ENCODE measurements at places on chromosomes 3 and 15.

GRCh38 chr3:27666272-27666671, 55.9 kb downstream of the EOMES start:
- no peak for DNase-seq

DNA sequence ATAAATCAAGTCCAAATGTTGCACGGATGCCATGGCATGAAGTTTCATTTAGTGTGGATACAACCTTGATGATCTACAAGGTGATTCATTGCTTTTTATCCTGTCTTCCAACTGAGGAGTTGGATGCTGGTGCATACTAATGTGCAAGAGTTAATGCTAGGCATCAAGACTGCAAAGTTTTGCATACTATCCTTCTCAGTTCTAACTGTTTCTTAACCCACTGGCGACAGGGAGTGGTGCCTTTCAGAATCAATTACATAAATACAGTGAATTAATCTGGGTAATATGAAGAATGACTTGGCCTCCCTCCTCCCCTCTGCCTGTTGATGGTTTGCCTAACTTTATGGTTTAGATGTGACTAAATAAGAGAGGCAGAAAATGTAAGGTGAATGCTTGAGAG, 43.5 kb downstream of the KCNAB1 start:
- no peak for DNase-seq

DNA sequence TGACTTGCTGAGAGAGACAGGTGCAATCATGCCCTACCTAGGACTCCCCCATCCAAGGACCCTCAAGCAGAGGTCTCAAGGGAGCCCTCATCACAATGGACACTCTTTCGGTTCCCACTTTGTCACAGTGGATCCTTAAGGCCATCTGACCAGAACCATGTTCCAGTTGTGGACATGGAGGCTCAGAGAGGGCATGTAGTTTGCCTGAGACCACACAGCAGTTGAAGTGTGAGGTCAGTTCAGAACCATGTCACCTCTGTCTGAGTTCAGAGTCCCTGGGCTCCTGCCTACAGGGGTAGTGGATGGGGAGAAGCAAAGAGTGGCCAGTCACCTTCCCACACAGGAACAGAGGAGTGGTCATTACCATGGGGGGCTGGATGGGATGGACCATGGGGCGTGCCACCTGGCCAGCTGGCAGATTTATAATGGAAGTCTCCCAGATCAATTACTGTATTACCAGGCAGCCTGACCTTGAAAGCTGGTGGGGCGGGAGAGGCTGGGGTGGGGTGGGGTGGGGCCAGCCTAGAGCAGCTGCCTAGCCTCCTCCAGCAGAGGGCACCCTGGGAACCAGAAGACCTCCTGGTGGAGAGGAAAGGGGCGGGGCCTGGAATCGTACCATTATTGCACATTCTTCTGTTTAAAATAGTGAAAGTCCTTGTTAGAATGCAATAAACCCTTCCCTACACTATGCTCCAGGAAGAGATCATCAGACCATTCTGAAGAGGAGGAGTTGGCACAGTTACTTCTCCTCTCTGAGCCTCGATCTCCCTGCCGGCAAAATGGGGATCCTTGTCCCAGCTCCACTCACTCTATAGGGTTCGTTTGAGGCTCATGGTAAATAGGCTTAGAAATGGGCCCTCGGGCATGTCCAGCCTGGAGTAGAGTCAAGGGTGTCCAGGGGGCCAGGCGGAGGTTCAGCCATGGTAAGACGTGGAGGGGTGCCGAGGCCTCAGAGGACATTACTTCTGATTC, 26.9 kb upstream of the LINGO1 start:
- no peak for DNase-seq

DNA sequence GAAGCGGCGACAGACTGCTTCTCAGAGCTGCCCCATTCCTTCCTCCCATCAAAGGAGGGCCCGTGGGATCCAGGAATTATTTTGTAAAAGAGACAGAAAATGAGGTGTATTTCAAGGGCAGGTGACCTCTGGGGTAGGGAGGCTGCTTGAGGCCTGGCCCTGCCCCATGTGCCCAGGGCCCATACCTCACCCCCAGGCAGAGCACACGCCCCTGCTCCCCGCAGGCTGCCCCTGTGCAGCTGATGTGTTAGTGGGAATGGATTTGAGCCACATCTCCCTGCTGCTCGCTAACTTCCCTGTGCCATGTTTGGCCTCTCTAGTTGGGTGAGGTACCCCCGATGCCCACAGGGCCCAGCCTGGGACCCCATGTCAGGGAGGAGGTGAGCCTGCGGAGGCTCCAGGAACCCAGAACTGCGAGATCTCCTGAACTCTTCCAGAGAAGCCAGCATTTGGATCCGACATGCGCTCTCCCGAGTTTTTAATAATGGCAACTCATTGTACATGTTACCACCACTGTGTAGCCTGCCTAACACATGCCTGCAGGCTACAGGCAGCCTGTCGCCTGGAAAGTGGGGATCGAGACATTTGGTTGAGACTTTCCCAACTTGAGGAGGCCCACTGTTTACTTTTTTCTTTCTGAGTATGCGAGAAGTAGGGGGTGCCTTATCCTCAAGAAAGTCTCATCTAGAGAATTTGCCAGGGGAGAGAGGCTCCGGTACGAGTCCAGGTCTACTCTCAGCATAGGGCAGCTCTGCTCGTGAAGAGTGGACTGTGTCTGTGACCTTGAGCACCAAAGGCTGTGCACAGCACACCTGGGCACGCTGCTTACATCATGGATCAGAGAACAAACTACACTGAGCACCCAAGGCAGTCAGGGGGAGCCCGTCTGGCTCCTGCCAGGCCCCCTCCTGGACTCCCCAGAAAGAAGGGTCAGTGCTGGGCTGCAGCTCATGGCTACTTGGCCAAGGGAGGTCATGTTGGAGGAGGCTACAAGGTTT, 36.1 kb downstream of the PCSK6 start:
- no peak for DNase-seq

- no peak for DNase-seq
These were observed 407.1 kb downstream of the LSAMP start for GRCh38 chr3:116037954-116038911.

- DNase-seq: no peak
These were observed 210.7 kb downstream of the PDCD6IP start for GRCh38 chr3:34008836-34009809.

DNA sequence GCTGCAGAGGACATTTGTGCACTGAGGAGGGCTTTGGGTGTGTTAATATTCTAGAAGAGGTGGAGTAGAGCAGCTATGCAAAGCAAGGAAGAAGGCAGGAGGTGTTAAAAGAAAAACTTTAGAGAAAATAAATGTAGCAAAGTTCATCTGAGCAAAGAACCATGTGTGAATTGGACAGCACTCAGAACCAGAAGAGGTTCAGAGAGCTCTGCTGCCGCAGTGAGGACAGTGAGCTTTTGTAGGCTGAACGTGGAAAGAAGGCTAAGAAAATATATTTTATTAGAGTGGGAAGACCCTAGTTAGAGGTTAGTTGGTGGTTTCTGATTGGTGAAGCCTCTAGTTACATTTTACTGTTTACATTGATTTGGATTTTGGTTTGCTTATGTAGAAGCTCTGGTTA, 50.7 kb downstream of the ST6GAL1 start:
- no peak for DNase-seq

GRCh38 chr3:161264852-161265251, 43.7 kb downstream of the NMD3 start:
- DNase-seq: no peak

GRCh38 chr3:119631516-119631915, 28.9 kb downstream of the POPDC2 start:
- DNase-seq: no peak

DNA sequence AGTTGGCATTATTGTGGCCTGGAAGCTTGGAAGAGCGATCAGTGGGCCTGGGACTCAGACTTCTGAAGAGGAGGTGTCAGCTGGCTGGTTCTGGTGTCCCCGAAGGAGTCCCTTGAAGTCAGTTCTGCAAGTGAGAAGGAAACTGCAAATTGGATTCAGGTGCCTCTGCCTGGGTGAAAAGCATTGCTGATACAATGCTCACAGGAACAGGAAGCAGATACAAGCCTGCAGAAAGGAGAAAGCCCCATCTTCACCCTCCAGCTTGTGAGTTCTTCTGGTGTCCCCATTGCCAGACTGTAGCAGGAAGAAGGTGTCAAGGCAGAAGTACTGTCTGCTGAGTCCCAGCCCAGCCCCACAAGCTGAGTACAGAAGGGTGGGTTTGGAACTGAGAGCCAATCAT, 271.3 kb downstream of the PLOD2 start:
- DNase-seq: no peak

DNA sequence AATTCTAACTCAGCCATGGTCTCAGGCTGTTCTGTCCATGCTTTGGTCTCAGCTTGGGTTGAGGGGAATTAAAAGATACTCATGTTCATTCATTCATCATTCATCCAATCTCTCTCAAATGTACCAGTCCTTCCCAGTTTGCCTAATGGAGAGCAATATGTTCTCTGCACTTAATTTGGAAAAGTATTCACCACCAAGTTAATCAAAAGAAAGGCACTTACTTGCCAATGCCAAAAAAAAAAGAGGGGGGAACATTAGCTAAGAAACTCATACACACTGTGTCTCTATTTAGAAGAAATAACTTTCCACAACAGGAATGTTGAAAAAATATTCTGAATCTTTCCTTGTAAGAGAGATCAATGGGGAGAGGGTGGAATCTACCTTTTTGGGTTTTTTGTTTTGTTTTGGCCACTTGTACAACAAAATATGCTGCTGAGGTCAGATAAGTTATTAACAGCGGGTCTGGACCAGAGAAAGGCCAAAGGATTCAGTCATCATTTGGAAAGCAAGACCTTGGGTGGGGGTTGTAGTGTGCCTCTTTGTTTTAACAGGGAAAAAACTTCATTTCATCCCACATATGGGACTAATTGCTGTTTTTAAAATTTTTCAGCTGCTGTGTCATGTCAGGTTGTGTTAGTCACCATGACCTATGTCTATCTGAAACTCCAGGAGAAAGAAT, 152.3 kb downstream of the FBN1 start:
- DNase-seq: no peak

- DNase-seq: no peak
These were observed 1.7 kb upstream of the PCOLCE2 start for GRCh38 chr3:142890592-142890991.

- DNase-seq: no peak
These were observed 43.4 kb downstream of the COLQ start for GRCh38 chr3:15477951-15478639.

GRCh38 chr3:18891641-18892040, 256.7 kb upstream of the KCNH8 start:
- no peak for DNase-seq

GRCh38 chr3:32842531-32842931, 24.7 kb downstream of the TRIM71 start:
- no peak for DNase-seq

GRCh38 chr3:4584456-4585249, 91.5 kb downstream of the ITPR1 start:
- no peak for DNase-seq

DNA sequence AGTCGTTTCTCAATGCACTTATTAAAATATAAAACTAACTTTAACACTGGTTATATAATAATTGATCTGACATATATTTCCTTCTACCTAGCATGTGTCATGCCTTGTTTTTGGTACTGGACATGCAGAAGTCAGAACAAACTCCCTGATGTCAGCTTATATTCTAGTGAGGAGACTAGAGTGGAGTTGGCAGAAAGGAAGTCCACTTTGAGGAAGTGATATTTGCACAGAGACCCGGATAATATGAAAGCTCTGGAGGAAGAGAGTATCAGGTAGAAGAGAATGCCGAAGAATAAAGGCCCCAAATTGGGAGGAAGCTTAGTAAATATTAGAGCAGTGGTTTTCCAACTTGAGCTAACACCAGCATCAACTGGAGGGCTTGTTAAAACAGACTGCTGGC, 24.6 kb upstream of the ZNF280D start:
- DNase-seq: no peak

- no peak for DNase-seq
These were observed 195.5 kb upstream of the MBNL1 start for GRCh38 chr3:152073267-152073666.

GRCh38 chr3:162973428-162973917, 1476.9 kb downstream of the OTOL1 start:
- DNase-seq: no peak

- no peak for DNase-seq
These were observed at the start of gene MRAS for GRCh38 chr3:138347960-138348753. Gene MRAS, plus strand, starts transcription at chr3:138348579. Its CDS starts 24,305 bp downstream, at chr3:138372884.

DNA sequence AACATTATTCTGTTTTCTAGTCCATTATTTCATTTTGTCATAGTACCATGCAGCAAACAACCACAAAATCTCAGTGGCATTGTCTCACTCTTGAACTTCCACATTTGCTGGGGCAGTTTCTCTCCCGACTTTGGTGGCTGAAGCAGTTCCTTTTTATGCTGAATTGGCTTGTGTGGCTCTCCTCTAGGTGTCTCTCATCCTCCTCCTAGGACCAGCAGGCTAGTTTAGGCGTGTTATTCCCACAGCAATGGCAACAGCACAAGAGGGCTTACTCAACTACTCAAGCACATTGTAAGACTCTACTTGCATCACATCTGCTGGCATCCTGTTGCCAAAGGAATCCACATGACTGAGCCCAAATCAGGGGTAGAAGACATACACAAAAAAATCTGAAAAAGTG, 201.8 kb upstream of the KCNH8 start:
- DNase-seq: no peak

DNA sequence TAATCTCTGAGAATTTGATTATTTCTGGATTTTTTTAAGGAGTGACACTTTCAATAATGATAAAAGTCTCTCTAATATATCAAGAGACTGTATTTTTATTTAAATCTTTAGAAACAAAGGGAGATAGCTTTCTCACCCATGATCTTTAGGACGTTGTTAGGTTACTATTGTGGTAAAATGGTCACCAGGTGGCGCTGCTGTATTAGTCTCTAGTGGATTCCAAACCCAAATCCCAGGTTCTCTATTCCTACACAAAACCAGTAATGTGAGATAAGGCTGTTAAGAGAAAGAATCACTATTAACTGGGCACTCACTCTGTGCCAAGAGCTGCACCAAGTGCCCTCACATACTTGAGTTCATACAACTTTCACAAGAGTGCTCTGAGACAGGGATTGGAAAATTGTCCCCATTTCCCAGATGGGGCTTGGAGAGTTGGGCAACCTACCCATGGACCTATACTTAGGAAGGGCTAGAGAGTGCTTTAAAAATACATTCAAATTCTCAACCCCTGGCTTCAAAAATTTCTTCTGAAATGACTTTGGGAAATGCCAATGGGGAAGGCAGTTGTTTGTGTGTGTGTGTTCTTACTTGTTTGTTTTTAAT, 593.4 kb upstream of the TGFBR2 start:
- DNase-seq: peak; percentile 2

- no peak for DNase-seq
These were observed 34.9 kb downstream of the SAXO2 start for GRCh38 chr15:82297546-82297945.

- DNase-seq: no peak
These were observed 31.3 kb downstream of the ATP13A3 start for GRCh38 chr3:194455481-194455880.

GRCh38 chr15:56866803-56867202, 51.6 kb upstream of the TCF12 start:
- DNase-seq: no peak

DNA sequence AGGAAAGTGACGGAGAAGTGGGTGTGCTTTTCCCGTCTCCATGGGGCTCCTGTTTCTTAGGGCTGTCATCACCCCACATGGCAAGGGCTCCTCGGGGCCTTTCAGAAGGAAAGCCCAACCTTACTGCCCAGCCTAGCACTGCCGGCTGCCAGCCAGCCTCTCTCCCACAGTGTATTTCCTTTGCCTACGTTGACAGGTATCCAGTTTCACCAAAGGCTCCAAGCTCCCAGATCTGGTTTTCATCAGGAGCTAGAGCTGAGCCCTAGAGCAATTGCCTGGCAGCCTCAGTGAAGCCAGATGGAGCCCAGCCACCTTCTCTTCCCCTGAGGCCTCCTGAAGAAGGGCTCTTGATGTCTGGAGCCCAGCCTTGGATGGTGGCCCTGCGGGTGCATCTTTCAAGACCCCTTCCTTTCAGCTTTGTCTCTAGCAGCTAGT, 20.2 kb downstream of the CRABP1 start:
- no peak for DNase-seq
